Psoas muscle (tissue), 8 donors: ENCODE measurements at places on chromosomes 1 and 21.

- DNase-seq, result no peak
Observed at GRCh38 chr1:184896000-184896399, 78.3 kb downstream of the NIBAN1 start.

GRCh38 chr1:41454406-41454805 lies 30.1 kb downstream of the EDN2 start:
- DNase-seq, result no peak

DNA sequence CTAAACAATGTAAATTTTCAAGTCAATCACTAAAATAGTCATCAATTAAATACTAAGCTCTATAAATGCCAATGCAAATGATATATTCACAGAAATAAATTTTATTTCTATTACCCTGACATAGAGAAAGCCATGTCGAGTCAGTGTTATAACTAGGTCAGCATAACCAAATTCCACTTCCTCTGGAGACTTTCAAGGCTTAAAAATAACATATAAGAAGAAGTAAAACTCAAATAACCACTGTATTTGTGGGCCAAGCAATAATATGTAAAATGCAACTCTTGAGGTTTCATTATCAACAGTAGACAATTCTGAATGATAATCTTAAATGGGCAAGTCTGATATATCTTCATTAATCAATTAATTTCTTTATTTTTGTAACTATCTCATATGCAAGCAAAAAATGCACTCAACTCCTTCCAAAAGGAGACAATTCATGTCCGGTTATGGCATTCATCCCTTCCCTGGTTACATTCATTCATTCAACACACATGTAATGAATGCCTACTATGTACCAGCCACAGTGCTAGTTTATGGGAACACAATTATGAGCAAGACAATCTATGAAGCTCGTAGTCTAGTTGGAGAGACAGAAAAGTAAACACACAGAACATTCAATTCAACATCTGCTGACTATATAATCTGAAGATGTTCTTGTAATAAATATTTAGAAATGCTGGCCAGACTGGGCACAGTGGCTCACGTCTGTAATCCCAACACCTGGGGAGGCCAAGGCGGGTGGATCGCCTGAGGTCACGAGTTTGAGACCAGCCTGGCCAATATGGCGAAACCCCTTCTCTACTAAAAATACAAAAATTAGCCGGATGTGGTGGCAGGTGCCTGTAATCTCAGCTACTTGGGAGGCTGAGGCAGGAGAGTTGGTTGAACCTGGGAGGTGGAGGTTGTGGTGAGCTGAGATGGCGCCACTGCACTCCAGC lies 37.1 kb upstream of the CAP1 start:
- no peak for DNase-seq

- DNase-seq, result no peak
Observed at GRCh38 chr1:47950471-47950870, 46.7 kb downstream of the TRABD2B start.

GRCh38 chr1:145845514-145846161 lies at the start of gene NUDT17:
Gene NUDT17, plus strand, starts transcription at chr1:145845630. Its CDS starts 11 bp downstream, at chr1:145845641.
- DNase-seq, result peak; percentile 84

DNA sequence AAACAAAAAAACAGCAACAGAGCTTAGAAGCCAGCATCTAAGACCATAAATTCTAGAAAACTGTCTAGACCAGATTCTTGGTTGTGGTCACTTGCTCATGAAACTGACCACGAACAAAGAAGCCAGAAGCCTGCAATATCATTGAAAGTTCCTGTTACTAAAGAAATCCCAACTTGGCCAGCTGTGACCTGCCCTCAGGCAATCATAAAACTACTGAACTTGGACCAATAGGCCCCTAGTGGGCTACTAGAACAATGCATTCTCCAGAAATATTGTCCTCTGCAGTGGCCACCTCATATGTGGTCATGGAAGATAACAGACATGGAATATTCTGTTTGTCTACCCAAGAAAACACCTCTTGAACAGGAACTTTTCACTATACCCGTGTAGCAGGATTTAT lies 87.7 kb downstream of the SPATA17 start:
- DNase-seq, result no peak

- no peak for DNase-seq
Observed at GRCh38 chr1:154855186-154855851, 14.8 kb downstream of the KCNN3 start.

DNA sequence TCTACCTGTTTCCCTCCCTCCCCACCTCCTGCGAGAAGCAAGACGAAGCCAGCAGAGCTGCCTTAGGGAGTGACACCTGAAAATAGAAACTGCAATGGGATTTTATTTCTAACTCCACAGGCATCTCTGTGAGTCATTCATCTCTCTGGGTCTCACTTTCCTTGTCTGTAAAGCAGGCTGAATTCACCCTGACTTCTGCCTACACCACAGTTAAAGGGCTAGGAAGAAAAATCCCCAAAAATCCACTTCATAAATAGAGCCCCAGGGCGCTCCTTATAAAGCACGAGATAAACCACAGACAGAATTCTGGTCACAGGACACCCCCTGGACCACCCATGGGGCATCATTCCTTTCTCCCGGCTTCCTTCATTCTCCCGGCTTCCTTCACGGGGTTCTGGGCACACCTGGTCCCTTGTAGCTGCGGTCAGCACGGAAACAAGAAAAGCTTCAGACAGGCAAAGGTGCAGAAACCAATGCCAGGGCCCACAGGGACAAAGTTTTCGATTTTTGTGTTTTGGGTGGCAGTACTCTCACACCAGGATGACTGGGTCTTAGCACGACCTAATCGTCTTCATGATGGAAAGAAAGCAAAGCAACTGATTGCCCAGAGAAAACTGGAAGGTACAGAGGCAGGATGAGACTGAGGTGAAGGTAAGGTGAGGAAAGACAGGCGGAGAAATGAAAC lies 2.8 kb upstream of the H6PD start:
- no peak for DNase-seq

DNA sequence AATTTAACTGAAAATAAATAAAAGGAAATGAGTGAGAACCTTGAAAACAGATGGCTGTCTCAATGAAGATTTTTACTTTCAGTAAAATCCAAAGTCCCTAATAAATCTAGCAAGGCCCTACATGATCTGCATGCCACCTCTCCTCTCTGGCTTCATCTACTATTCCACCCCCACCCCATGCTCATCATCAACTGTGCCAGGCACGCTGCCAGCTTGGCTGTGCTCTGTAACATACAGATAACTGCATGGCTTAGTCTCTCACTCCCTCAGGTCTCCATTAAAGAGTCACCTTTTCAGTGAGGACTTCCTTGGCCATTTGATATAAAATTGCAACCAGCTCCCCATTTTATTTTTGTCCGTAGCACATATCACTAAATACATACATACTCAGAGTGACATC lies 26.7 kb downstream of the RGSL1 start:
- no peak for DNase-seq

- DNase-seq, result no peak
Observed at GRCh38 chr1:192626366-192627179, 9.4 kb upstream of the RGS13 start.

GRCh38 chr1:51568231-51568935 lies 48.5 kb upstream of the OSBPL9 start:
- DNase-seq, result no peak

DNA sequence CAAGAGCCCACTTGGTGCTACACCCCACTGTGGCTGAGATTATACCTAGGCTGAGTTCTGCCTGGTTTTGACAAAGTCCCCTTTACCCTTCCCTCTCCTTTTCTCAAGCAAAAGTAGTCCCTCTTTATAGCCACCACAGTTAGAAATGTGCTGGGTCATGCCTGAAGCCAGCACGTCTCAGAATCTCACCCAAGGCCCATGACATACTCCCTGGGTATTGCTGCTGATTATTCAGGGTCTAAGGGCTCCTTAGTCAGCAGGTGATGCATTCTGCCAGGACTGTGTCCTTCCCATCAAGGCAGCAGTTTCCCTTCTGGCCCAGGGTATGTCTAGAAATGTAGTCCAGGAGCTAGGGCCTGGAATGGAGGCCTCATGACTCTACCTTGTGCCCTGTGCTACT lies 67.3 kb upstream of the COX20 start:
- DNase-seq, result no peak

- DNase-seq, result peak; percentile 57
Observed at GRCh38 chr1:38586993-38587646, 272.5 kb downstream of the RRAGC start.

DNA sequence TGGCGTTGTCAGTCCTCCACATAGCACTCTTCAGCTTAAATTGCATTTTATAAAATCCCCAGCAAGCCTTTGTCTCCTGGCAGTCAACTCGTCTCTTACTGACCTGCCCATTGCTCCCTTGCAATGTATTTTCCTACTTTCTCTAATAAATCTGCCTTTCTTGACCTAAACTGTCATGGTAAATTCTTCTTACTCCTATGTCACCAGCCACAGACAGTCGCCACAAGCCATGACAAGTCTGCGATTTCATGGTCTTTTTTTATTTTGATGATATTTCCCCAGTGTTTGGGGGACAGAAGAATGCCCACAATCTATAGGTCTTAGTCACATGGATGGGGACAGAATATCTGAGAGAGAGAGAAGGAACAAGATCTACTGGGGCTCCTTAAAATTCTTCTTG lies 8.4 kb downstream of the IFNAR2 start:
- no peak for DNase-seq

- DNase-seq, result no peak
Observed at GRCh38 chr1:203320591-203321272, 15.4 kb downstream of the BTG2 start.

GRCh38 chr1:175222296-175222938 lies 29.8 kb upstream of the KIAA0040 start:
- no peak for DNase-seq

DNA sequence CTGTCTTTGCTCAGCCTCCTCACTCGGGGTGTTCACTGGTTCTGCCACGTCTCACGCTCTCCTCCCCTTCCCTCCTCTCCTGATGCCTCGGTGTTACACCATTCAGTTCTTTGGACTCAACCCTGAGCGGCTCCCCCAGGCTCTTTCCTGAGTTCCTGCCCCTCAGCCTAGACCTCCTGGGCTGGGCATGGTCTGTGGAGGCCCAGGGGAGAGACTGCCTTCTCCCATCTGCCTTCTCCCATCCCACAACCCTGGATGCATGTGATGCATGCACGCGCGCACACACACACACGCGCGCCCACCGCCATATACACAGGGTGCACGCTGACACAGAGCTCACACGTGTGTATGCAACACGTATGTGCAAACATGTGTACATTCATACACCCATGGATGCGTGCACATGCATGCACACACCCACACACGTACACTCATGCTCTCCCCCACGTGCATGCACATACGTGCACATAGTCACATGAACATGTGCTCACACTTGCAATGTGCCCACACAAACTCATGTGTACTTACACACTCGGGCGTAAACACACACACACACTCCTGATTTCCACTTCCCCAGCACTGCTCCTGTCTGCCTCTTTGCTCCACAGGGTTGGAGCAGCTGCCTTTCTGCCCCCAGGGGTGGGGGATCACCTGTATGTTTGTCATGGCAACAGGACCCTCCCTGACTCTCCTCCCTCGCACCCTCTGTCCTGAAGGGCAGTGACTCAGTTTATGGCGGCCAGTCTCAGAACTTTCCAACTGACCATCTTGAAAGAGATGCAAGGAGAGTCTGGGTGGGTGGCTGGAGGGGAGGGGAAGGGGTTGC lies 59.0 kb downstream of the HUNK start:
- no peak for DNase-seq

GRCh38 chr1:44417351-44418021 lies 12.4 kb downstream of the RNF220 start:
- DNase-seq, result no peak

DNA sequence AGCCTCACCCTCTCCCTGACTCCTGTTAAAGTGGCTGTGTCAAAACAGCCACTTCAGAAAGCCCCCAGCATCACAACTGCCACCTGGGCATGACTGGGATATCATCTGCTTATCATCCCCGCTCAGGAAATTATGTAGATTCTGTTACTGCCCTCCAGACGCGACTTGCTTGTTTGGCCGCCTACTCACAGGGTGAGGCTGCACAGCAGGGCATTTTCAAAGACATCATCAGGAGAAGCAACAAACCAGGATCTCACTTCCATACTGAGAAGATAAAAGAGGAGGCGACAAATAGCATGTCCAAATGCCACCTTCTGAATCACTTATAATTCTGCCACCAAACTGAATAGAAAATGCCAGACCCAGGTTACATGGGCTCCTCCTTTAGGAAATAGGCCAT lies 94.8 kb downstream of the MIS18A start:
- DNase-seq, result no peak

GRCh38 chr1:220487297-220487820 lies 40.6 kb upstream of the MARK1 start:
- DNase-seq, result no peak
